ENCODE measurements at places on chromosomes 2 and 18. TPM values are rescaled to one million over a fixed set of nuclear protein-coding genes. Genes with fewer than 3 reads are reported as not detected.

Gene BUB1
- total RNA-seq = 27.7 TPM

Gene RFX8
- total RNA-seq = 0.49 TPM

Gene PHOSPHO2
- 2.4 TPM for total RNA-seq

Gene IL36B
- not detected for total RNA-seq

Gene CXCR2
- total RNA-seq = not detected

Gene DNAH6
- not detected for total RNA-seq

Gene NTSR2
- total RNA-seq = not detected

Gene UBR3
- total RNA-seq = 20.1 TPM

Gene ACTG2
- not detected for total RNA-seq

Gene ANKRD53
- 0.32 TPM for total RNA-seq

Gene MYCN
- 6.2 TPM for total RNA-seq

Gene IHH
- not detected for total RNA-seq

Gene NPPC
- total RNA-seq = 0.16 TPM

Gene RNF25
- 37.7 TPM for total RNA-seq

Gene TLX2
- not detected for total RNA-seq

Gene AAK1
- total RNA-seq = 44.7 TPM

Gene AGAP1
- 5.5 TPM for total RNA-seq

Gene CDK15
- total RNA-seq = not detected

Gene IL1RL1
- 3.3 TPM for total RNA-seq

Gene ZNF407
- total RNA-seq = 9.9 TPM

Gene PDIA6
- 437 TPM for total RNA-seq

Gene CD302
- total RNA-seq = 11.6 TPM

Gene GAREM1
- total RNA-seq = 0.63 TPM

Gene GAD1
- total RNA-seq = 0.16 TPM

Gene UGT1A6
- not detected for total RNA-seq

Gene GIGYF2
- 28.8 TPM for total RNA-seq

Gene IL1RN
- not detected for total RNA-seq

Gene ACKR3
- total RNA-seq = 26.0 TPM

Gene GDF7
- 0.16 TPM for total RNA-seq

Gene ERICH2
- total RNA-seq = not detected

Gene ALPI
- total RNA-seq = not detected

Gene RBBP8
- total RNA-seq = 10.5 TPM

Gene BBS5
- 1.6 TPM for total RNA-seq

Gene UGT1A8
- total RNA-seq = not detected

All from bladder microvascular endothelial cell (primary cell).